Stimulated activated CD8-positive, alpha-beta memory T cell treated with anti-CD3 and anti-CD28 coated beads, Interleukin-15, amount 100 ng/mL, for 4 hours (primary cell): ENCODE measurements at places on chromosomes 6 and 20.

GRCh38 chr6:13289789-13290318 lies 38.5 kb downstream of the TBC1D7 start:
- DNase-seq = no peak

DNA sequence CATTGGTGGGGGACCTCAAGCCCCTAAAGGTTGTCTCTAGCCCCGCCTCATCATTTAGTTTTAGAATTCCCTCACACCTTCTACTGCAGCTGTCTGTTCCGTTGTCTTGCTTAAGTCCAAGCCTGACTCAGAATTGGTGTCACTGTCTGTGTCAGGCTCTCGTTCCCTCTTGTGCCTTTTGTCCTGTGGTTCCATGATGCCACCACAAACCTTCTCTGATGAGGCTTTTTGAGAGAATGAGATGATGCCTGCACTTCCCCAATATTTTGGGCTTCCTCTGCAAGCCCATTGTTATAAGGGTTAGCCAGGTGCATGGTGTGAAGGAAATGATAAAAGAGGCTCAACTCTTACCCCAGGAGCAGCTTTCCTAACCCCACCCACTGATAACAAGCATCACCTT lies 8.1 kb upstream of the AKIRIN2 start:
- DNase-seq = no peak

DNA sequence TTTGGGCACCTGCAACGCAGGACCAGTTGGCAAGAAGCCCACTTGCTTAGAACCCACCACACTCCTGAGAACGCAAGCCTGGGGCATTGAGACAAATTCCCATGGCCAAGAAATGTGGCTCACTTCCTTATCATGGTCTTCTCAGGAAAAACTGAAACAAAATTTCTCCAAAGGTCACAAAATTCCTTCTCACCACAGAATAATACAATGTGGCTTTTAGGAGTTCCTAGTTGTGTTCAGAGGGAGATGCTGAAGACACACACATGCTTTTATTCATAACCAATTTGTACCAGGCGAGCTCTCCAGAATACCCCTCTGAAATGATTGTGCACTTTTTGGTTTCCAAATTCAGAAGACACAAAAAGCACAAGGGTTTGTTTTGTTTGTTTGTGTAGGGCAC lies 31.6 kb downstream of the ADTRP start:
- DNase-seq = no peak

DNA sequence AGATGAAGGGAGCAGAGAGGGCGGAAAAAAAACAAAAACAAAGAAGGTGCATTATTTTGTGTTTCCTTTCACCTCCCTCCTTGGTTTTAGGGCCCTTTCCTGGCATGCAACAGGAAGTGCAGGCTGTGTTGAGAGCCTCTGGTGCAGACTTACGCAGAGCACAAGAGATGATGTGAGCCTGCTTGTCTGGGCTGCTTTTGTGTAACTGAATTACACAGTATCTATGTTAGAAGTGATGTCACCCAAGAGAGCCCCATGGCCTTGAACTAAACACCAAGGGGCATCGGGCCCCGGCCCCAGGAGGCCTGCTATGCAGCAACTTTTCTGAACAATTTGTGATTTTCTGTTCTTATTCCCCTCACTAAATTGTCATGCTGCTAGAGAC lies 25.5 kb downstream of the GNAS start:
- DNase-seq = no peak

- peak; percentile 8 for DNase-seq
These were observed 827 bp downstream of the E2F3 start for GRCh38 chr6:20402342-20403069.

DNA sequence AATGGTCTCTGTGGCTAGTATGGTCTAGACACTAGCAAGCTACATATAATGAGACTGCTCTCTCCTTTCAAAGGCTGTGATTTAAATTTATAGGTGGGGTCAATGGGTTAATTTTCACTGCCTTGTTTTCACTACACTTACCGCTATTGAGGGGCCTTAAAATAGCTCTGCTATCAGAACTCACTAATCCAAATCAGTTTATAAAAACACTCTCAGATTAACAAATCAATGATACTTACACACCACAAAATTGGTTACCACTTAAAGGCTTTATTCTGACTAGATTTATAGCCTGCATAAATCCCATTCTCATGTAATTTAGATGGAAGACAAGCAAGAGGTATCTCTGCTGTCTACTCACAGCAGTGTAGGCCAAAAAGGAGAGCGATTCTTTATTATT lies 313.0 kb upstream of the AGPAT4 start:
- no peak for DNase-seq

GRCh38 chr6:128560966-128561365 lies 40.6 kb upstream of the PTPRK start:
- no peak for DNase-seq

DNA sequence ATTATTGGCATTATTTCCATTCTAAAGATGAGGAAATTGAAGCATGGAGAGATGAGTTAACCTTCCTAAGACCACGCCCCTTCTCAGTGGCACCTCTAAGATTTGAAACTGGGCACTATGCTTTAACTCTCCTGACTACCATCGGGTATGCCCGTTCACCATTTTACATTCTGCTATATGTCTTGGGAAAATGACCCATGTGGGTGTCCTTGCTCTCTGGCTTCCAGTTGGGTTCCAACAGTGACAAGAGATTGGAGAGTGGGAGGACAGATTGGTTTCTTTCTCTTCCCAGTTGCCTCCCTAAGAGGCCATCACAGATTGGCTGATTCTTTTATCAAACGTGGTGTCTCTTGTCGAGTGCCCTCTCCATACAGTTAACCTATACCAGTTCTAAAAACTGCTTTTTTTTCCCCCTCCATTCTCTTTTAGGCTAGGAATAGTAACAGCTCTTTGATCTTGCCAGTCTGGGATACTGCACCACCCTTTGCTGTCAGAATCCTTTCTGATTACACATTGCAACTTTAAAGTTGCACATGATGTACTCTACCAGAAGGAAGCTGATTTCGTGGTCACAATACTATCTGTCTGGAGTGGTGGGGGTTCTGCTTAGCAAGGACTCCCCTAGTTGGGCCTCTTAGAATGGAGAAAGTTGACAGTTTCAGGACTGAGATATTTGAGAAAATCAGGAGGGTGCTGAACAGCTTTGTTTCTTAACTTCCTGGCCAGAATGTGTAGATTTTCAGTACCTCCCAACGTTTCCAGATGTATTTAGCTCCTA lies 88.0 kb upstream of the ELOVL5 start:
- no peak for DNase-seq

GRCh38 chr6:90860822-90861601 lies 274.1 kb upstream of the MAP3K7 start:
- DNase-seq = no peak

GRCh38 chr6:7731294-7731693 lies 5.4 kb downstream of the BMP6 start:
- no peak for DNase-seq
